ENCODE measurements at places on chromosomes 5 and 9.

- DNase-seq: peak; percentile 18
These were observed 513 bp upstream of the RNF180 start for GRCh38 chr5:64165160-64165499.

- DNase-seq: no peak
These were observed 106.4 kb upstream of the ELL2 start for GRCh38 chr5:96067894-96068614.

DNA sequence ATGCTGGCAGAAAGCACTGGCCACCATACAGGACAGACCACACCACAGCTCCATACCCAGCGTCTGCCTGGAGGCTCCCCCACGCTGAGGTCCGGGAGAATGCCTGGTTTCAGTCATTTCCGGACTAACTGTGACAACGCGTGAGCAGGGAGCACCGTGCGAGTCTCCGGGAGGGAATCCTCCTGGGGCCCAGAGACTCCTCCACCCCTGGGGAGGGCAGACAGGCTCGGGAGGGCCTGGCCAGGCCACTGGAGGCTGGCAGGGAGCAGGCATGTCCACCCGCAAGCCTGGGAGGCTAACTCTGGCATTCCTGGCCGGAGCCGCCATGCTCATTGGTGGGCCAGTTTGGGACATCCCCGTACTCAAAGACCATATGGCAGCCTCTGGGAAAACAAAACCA is 6.5 kb downstream of the BRD3OS start:
- DNase-seq: no peak

- DNase-seq: no peak
These were observed 4.3 kb upstream of the SLC36A2 start for GRCh38 chr5:151351671-151352070.

GRCh38 chr9:4318741-4319140 is 18.9 kb upstream of the GLIS3 start:
- no peak for DNase-seq

GRCh38 chr5:55919625-55920024 is 68.5 kb downstream of the IL31RA start:
- no peak for DNase-seq

DNA sequence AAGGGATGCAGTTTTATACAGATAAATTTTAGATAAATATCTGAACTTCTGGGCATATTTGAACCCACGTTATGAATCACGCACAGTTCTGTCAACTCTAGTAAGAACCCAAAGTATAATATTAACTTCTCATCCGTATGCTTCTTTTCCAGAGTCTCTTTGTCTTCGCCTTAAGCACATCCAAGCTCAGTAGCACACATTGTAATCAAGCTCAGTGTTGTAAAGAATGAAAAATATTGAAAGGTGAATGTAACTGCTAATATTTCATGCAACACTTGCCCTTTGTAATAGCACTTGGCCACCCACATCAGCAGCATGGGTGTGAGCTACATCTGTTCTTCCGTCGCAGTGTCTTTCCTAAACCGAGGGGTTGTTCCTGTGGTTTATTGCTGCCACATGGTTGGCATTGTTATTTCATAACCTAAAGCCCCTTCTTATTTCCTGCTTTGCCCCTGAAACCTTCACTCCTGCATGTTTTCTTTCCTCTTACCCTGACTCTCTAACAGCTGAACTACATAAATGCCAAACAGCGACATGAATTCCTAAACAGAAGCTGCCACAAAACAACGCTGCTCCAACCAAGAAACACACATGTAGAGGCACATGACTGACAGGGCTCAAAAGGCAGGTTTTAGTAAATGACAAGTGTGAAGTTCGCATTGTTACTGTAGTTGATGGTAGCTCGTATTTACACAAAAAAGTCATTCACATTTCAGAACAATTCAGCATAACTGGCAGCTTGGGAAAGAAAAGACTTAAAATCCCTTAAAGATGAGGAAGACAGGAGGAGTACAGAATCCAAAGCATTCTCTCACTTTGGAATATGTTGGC is 190.1 kb upstream of the MEF2C start:
- no peak for DNase-seq

- no peak for DNase-seq
These were observed 3.4 kb upstream of the GCNT4 start for GRCh38 chr5:75055727-75056144.

DNA sequence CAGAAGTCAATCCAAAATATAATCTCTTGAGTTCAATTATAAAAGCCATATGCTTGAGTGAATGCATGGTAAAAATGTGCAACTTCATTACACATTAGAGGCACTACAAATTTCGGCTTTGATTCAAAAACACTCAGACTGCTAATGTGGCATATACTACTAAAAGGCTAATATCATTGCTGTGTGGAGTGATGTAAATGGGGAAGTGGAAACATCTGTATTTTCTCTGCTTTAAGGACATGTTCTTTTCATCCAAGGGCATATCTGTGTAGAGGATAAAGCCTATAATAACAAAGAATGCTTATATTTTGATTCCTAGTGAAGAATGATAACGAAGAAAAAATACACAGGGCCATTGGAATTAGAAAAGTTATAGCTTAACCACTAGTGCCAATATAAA is 643.9 kb upstream of the ZNF608 start:
- no peak for DNase-seq

DNA sequence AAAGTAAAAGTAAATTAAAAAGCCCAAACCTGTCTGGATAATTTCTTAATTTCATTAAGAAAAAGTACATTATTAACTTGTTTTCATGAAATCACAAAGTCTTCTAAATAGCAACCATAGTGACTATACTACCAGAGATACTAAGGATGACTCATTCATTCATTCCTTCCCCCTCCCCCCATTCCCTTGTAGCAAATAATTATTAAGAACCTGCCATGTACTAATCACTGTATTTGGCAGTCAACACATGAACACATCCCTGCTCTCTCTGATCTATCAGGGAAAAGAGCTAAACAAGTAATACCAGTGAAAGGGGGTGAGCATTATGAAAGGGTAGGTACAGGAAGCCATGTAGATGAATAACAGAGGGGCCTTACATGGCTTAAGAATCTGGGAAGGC is 203.9 kb downstream of the CWC27 start:
- DNase-seq: no peak

GRCh38 chr9:112007575-112008240 is 111.1 kb downstream of the UGCG start:
- no peak for DNase-seq

DNA sequence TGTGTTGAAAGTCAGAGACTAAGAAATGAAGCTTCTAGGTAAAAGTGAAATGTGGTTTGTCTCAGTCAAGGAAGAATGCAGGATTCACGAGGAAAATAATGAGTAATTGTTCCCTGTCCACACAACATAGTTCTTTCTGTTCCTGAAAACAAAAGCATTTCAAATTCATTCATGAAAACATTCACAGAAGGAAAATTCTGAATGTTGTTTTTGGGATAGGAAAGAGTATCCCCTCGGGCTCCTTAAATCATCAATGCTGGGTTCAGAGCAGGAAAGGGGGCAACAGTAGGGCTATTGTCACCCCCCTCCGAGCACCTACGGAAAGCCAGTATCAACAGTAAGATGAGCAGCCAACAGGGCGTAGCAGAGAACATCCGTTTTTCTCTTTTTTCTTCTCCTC is 769.9 kb upstream of the ADAMTS16 start:
- no peak for DNase-seq

GRCh38 chr9:70091572-70091971 is 47.9 kb downstream of the MAMDC2 start:
- no peak for DNase-seq

DNA sequence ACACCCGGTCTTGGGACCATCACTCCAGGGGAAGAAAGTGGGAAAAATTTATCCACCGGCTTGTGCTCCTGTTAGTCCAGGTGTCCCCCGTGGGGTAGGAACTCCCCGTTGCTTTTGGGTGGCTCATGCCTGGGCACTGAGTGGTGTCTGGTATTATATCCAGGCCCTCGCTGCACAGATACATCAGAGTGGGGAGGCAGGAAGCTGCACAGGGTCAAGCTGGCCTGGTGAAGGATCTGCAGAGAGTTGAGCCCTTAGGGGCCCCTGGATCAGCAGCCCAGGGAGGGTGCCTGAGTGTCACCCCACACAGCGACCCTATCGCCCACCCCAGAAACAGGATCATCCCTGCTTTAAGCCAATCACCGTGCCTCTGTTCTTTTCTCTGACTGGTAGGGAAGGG is 24.4 kb upstream of the COL5A1 start:
- DNase-seq: no peak

DNA sequence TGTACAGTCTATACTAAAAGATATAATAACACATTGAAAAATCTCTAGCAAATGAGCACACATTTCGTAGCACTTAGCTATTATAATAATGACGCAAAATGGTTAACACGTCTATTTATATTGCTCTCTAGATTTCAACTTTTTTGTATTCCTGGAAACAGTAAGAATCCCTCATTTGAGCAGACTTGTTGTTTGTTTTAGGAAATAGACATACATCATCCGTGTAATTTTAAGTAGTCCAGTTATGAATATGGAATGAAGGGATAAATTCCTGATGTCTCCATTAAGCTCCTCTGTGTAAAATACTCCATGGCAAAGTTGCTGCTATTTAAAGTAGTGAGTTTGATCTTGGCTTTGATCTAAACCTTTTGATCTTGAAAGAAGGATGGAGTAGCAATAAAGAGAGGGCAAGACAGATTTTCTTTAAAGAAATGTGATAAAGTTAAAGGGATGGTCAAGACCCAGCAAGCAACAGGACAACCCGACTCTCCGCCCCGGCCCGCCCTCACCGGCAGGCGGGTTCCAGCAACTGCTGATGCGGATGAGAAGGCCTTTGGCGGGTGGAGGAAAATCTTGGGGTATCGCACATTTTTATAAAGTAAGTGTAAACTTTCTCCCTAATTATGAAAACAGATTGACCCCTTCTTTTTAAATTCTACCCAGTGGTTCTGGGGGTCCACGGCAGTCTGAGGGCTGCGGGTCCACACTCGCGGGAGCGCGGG is 277.4 kb downstream of the AOPEP start:
- no peak for DNase-seq

- DNase-seq: no peak
These were observed 333.8 kb upstream of the CTNND2 start for GRCh38 chr5:12237837-12238575.

DNA sequence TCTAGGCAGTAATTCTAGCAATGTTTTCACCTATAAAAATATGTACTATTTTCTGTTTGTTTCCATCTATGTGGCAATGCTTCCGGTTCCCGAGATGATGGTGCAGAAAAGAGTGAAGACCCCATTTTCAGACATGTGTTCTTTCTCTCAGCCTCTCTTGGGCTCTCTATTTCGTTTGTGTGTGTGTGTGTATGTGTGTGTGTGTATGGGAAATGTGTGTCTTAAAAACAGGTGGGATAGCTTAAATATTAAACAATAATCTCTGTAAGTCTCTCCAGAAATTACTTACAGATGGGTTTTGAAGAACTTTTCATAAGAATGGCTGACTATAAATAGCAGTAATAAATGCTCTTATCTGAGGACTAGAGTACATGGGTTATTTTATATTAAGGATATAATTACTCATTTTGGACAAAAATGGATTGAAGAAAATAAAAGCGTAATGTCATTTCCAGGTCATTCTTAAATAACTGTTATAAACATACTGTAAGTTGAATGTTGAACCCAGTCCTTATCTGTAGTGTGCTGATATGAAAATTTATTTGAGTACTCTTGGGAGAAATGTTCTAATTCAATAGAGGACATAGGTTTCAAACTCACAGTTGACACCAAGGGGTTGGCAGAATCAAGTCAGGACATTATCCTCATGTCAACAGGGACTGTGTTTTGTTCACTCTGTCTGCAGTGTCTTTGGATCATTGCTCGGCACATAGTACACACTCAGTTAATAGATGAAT is 31.1 kb downstream of the PCSK5 start:
- DNase-seq: no peak

GRCh38 chr9:12735665-12736064 is 39.2 kb upstream of the LURAP1L start:
- DNase-seq: no peak

GRCh38 chr9:136551401-136552116 is 5.7 kb upstream of the NOTCH1 start:
- no peak for DNase-seq
